Lung microvascular endothelial cell (primary cell): ENCODE measurements at places on chromosomes 4 and X.

- no peak for DNase-seq
Measured at GRCh38 chr4:37453999-37454800, 209.7 kb downstream of the NWD2 start.

DNA sequence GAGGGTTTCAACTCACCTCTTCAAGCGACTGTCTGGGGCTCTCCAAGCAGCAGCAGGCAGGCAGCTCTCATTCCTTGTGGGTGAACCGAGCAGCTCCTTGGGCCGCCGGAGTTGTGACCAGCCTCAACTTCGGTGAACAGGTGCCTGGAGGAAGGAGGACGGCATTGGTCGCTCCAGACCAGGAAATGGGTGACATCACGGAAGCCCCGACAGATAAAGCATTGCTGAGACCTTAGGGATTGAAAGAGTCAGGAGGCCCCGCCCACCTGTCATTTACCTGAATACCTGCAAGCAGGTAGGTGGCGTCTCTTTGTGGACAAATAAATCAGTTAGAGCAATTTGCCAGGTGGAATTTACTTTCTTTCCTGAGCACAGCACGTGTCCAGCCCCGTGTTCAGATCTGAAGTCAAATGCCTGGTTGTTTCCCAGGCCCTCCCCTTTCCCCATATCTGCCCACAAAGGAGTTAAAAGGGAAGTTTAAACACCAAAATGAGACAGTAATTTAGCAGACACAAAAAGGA lies at the start of gene LNX1:
Gene LNX1, minus strand, starts transcription at position 115 of the 521 bp plus-strand sequence. CDS start 17,484 bp downstream, outside the sequence.
- DNase-seq, result no peak

GRCh38 chr4:25658777-25659176 lies 3.1 kb downstream of the SLC34A2 start:
- no peak for DNase-seq

DNA sequence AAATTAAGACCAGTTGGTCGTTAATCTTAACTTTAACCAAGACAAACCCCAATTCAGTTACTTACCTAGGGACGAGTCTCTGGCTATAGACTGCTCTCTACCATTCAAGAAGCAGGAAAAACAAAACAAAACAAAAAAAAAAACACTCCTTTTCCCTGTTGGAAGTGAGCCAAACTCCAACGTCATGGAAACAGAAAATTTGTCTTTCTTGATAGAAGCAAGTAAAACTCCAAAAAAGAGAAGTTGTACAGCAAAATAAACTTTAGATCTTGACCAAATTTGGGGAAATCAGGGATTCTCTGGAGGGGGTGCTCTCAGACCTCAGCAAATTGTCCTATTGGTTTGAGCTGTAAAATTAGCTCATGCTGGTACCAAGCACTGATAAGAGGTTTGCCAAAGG lies 3.7 kb downstream of the CNGA1 start:
- DNase-seq, result no peak

- no peak for DNase-seq
Measured at GRCh38 chr4:81648576-81649275, 177.0 kb upstream of the RASGEF1B start.

DNA sequence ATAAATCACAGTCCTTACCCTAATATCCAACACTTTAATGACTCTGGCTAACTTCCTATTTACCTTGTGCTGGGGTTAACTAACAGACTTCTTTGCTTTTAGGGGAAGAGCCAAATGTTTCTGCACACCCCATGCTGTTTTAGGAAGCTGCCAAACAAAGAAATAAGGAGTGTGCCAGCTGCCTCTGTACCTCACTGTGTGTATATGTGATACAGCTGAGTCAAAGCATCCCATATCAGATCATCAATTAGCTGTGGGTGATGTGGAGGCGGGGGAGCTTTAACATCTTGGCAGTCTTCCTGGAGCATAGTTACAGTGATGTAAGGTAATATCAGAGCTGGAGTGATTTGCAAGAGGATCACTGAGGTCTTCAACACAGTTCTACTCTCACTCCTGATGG lies 95.4 kb downstream of the COL25A1 start:
- DNase-seq, result no peak
